ENCODE measurements at places on chromosomes 5 and 9.
A peak's percentile ranks its signal among the peaks of the same experiment; 100 is the strongest.

DNA sequence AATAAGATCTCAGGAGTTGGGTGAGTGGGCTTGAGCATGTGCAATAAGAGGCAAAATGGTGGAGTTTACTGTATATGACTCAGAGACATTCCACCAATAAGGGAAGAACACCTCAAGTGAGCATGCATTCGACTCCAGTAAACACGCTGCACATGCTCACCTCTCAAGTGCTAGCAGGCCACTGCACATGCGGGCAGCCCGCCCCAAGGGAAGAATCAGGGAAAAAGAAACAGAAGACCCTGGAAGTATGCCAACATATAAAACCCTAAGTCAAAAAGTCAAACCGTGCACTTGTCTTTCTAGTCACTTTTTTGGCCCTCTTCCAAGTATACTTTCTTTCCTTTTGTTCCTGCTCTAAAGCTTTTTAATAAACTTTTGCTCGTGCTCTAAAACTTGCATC, 245.3 kb upstream of the RASA1 start:
- no peak for DNase-seq

- DNase-seq = no peak
These were observed 9.0 kb downstream of the RGS14 start for GRCh38 chr5:177366528-177367322.

DNA sequence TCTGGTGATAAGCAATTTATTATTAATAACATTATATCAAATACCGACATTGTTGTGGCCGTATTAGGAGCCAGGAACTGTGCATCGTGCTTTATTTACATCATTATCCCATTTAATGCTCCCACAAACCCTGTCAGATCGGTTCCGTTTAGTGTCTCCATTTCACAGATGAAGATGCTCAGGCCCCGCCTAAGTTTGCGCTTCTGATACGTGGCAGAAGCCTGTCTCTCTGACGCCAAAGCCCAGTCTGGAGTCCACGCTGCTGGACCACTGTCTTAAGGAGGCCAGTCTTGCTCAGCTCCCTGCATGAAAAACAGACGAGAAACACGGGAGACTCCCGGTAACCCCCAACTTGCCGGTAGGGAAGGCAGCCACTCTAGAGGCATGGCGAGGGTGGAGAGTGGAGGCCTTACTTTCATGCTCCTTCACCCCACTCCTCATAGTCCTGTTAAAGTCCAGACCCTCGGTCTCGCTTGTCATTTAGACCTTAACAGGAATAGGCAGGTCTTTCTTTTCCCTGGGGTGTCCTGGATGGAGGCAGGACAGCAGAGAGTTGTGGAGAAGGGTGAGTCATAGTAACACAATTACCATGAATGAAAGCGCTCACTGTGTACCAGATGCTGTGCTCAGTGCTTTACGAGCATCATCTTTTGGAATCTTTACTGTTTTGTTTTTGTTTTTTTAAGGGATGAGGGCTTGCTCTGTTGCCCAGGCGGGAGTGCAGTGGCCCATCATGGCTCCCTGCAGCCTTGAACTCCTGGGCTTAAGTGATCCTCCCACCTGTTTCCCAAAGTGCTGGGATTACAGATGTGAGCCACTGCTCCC, 872 bp downstream of the TXNDC15 start:
- DNase-seq = peak; percentile 35

GRCh38 chr9:133661846-133662540, 25.8 kb downstream of the DBH start:
- DNase-seq = no peak

DNA sequence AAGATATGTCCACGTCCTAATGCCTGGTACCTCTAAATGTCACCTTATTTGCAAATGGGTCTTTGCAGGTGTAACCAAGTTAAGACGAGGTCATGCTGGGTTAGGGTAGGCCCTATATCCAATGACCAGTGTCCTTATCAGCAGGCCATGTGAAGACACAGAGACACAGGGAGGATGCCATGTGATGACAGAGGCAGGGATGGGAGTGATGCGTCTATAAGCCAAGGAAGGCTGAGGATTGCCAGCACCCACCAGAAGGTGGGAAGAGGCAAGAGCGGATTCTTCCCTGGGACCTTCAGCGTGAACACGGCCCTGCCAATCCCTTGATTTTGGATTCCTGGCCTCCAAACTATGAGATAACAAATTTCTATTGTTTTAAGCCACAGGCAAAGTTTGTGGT, 123.4 kb upstream of the CXCL14 start:
- no peak for DNase-seq

DNA sequence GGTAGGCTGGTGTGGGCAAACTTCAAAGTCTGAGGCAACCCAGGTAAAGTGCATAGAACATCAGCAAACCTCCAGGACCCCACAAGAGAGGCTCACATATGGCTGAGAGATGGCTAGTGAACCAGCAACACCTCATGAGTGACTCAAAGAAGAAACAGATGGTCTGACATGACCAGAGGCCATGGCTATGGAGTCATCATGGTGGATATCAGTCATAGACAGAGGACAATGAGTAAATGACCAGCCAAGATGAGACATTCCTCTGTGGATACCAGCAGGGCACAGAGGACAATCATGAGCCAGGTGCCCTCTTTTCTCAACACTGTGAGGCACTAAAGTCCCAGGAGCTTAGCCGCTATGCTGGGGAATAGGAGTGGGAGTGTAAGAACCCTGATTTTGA, 180.8 kb downstream of the RASEF start:
- no peak for DNase-seq

DNA sequence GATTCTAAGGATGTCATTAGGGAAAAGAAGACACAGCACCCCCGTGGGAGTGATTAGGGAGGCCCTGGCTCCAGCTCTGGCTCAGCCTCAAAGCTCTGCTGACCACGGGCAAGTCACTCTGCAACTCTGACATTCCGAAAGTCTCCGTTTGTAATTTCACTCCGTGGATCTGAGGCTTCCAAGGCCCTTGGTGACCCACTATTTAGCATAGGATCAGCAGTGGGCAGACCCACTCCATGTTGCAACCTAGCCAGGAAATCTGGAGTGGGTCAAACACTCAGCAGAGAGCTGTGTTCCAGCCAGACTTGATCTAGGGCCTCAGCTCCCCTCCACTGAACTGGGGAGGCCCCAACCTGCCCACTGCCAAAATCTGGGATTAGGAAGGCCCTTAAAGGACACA, 11.8 kb downstream of the PHF19 start:
- no peak for DNase-seq

DNA sequence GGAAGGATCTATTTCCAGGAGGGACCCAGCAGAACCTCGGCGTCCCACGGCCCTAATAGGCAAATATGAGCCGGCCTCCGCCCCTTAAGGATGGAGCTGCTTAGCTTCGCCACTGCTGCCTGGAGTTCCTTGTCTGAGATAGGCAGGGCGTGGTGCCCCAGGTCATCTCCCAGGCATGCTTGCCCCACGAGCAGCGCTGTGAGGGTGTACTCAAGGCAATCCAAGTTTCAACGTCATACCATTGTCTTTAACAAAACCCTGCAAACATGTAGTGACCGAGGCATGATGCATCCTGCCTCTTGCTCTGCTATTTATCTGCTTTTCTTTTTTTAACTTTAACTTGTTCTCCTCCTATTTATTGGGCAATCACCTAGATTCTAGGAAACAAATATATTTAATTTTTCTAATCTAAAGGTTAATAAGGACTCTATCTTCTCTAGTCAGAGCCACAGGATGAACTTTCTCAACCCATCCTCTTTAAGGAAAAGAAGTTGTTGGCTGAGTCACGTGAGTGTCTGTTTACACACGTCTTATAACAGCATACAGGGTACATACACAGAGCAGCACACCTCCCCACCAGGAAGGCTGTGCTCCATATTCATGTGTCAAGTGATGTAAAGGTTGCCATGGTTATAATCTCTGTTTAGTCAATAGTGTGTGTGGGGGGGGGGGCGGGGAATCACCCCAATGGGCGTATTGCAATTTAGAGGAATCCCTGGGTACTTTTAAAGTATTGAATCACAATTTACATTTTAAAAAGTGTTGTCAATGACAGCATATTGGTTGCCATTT, 27.3 kb upstream of the ZSWIM6 start:
- no peak for DNase-seq

DNA sequence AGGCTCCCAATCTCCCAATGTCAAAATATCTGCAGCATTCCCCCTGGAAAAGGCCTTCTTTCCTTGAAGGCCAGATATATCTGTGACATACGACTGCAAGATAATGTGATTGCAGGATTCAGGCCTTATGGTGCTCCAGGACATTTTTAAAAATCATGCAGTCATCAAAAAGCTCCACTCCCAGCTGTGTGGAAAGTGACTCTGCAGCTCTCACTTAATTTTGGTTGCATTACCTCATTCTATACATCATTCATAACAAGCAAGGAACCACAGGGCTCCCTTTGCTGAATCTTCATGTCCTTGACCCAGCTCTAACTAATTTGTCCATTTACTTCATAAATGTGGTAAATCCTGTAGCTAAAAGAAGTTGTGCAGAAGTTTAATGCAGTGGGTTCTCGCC, 386.2 kb upstream of the SLC30A5 start:
- no peak for DNase-seq

GRCh38 chr5:69492923-69493395, 369 bp downstream of the OCLN start:
- DNase-seq = peak; percentile 14

GRCh38 chr5:100772006-100772405, 131.1 kb downstream of the ST8SIA4 start:
- no peak for DNase-seq

GRCh38 chr5:94181895-94182294, 436.5 kb downstream of the KIAA0825 start:
- no peak for DNase-seq

DNA sequence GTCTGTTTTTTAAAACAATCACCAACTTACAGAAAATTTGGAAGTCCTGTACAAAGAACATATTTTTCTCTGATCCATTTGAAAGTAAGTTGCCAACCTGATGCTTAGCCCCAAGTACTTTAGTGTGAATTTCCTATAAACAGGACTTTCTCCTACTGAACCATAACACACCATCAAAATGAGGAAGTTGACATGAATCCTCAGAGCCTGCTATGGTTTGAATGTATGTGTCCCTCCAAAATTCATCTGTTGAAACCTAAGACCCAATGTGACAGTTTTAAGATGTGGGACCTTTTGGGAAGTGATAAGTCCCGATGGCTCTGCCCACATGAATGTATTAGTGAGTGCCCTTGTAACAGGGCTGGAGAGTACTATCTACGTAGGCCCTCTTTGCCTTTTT, 6.4 kb upstream of the ACOT12 start:
- no peak for DNase-seq

- no peak for DNase-seq
These were observed 10.9 kb downstream of the MCTP1 start for GRCh38 chr5:95274011-95274410.

GRCh38 chr5:89064054-89064453, 181.1 kb upstream of the MEF2C start:
- no peak for DNase-seq

GRCh38 chr9:28024676-28025075, 451.4 kb upstream of the C9orf72 start:
- no peak for DNase-seq

DNA sequence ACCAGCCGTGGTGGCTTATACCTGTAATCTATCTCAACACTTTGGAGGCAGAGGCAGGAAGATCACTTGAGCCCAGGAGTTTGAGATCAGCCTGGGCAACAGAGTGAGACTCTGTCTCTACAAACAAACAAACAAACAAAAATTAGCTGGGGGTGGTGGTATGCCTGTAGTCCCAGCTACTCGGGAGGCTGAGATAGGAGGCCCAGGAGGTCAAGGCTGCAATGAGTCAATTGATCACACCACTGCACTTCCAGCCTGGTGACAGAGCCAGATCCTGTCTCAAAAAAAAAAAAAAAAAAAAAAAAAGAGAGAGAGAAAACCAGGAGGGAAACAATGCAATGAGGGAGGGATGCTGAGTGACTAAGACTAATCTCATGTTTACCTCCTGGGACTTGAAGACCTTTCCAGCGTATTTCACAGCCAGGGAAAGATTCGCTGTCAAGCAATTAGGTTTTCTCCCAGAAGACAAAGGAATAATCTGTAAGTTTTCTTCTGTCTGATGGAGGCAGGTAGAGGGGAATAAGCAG, 51.1 kb upstream of the MIER3 start:
- DNase-seq = no peak

DNA sequence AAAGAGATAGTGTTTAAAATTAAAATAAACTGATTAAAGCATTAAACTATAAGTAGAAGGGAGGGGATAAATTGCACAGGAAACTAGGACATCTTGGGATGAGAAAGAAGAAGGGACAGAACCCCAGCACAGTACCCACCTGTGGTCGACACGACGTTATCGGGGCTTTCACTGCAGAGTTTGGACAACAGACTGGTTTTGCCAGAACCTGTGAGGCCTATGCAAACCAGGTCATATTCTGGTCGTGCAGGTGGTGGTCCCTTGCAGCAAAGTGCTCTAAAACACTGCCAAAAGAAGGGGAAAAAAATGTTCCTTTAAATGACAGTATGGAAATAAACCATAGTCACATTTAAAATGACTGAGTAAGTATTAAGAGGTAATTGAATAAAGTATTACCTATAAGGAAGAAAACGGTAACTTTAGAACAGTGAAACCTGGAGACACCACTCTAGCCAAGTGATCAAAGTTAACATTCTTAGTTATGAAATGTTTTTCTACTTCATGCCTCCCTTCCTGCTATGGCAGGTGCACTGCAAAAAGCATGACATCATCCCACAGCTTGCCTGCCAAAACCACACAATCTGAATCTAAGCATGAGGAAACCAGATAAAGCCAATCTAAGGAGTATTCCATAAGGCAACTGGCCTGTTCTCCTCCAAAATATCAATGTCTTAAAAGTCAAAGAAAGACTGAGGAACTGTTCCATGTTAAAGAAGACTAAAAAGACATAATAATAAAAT, 138.6 kb downstream of the ARL15 start:
- no peak for DNase-seq

DNA sequence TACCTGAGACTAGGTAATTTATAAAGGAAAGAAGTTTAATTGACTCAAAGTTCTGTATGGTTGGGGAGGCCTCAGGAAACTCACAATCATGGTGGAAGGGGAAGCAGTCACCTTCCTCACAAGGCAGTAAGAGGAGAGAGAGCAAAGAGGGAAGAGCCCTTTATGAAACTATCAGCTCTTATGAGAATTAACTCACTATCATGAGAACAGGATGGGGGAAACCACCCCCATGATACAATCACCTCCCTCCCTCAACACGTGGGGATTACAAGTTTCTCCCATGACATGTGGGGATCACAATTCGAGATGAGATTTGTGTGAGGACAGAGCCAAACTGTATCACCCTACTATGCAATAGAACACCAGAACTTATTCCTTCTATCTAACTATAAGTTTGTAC, 27.9 kb downstream of the CD274 start:
- peak; percentile 9 for DNase-seq

- DNase-seq = no peak
These were observed 41.6 kb upstream of the RICTOR start for GRCh38 chr5:39115644-39116343.

DNA sequence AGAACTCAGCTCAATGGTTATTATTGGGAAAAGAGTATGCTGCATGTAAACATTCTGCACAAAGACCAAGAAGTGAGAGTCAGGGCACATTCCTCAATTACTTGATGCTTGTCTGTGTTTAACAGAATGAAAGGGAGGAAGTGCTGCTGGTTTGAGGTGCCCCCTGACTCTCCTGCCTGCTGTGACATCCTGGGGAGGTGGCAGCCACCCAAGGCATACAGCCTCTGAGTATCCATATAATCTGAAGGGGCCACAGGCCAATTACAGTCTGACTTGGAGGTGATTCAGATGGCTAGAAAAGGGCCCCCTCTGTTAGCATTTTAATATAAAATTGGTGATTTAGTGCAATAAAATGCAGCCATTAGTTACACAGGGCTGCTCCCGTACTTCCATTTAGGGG, 313.8 kb downstream of the ASTN2 start:
- no peak for DNase-seq

- no peak for DNase-seq
These were observed 75.3 kb downstream of the TMEM167A start for GRCh38 chr5:83001796-83002381.
